ENCODE measurements at places on chromosomes 16 and 17.

- no peak for DNase-seq
These were observed 442.2 kb downstream of the MAF start for GRCh38 chr16:79158337-79158736.

- DNase-seq, result no peak
These were observed 5.7 kb downstream of the PLD2 start for GRCh38 chr17:4812690-4813089.

DNA sequence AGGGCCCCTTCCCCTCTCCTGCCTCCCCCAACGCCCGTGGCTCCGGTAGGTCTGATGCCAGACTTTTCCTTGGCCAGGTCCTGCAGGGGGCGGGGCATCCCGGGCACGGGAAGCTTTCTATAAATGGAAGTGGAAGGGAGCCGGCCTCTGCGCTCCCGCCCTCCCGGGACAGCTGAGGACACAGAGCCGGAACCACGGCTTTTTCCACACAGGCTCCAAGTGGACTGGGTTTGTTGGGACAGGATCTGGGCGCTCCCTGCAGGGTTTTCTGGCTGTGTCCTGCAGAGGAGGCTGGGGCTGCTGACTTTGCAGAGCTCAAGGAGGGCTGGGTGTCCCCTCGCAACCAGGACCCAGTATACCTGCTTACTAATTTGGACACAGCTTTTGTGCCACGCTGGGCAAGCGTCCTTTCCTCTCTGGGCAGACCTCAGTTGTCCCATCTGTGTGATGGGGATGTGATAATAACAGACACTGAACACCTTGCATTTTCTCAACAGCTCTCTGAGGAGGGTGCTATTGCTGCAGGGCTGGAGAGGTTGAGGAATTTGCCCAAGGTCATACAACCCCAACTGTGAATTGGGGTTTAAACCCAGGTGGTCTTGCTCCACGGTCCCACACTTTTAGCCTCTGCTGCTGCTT lies 1.8 kb downstream of the TNS4 start:
- no peak for DNase-seq

DNA sequence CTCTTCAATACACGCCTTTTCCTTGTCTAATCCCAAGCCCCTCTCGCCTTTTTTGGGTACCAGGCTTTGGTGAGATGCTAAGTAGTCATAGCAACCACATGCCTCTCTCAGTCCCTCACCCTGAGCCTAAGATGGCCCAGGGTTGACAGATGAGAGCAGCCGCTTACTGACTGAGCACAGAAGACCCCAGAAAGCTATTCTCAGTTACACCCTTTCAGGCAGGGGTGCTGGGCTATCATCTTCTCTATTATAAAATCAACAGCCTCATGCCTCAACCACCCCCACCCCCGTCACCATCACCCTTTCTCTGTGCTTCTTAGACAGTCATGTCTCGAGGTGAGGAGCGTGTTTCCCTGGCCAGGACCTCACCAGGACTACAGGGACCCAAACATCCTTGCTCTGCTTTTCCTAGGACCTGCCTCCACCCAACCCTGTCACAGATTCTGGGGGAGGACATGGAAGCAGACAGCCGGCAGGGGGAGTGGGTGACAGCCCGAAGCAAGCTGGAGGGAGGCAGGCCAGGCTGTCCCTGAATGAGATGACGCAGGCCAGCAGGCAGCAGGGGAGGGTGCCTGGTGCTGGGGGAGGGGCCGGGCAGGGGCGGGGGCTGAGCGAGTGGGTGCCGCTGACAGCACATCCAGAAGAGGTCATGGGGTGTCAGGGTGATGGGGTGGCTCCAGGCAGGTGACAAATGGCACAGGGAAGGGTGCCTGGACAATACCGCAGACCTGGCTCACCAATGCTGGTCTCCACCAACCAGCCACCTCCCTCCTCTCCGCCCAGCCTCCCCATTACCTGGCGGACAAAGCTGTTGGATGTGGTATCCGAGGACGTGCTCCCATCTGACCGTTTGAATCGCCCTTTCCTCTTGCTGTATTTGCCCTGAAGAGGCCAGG lies 3.1 kb downstream of the CACNB1 start:
- peak; percentile 74 for DNase-seq

All from nucleus accumbens (tissue), 56 donors.